A673 (cell line): ENCODE measurements at places on chromosomes 6 and 20. TPM values are rescaled to one million over a fixed set of nuclear protein-coding genes. Genes with fewer than 3 reads are reported as not detected.
A peak's percentile ranks its signal among the peaks of the same experiment; 100 is the strongest.

The FERMT1 gene
- total RNA-seq: 1.3 and 2.0 TPM in 2 replicates

The HLA-DRA gene
- not detected in 2 replicates for total RNA-seq

The MAPK14 gene
- total RNA-seq: 50.8 and 53.3 TPM in 2 replicates

The STX11 gene
- 0.20 and 0.30 TPM in 2 replicates for total RNA-seq

The BIRC7 gene
- total RNA-seq: not detected in 2 replicates

The MRPS18B gene
- total RNA-seq: 70.3 and 70.4 TPM in 2 replicates

The PNPLA1 gene
- 0.20 and 0.26 TPM in 2 replicates for total RNA-seq

The FLRT3 gene
- total RNA-seq: not detected in 2 replicates

The RAB23 gene
- total RNA-seq: 15.3 and 17.8 TPM in 2 replicates

The MAS1 gene
- not detected in 2 replicates for total RNA-seq

The ADAM33 gene
- total RNA-seq: not detected in 2 replicates

The KCNK15 gene
- not detected in 2 replicates for total RNA-seq

The TOP1 gene
- total RNA-seq: 108 and 125 TPM in 2 replicates

The PROKR2 gene
- not detected in 2 replicates for total RNA-seq

The ANKRD66 gene
- total RNA-seq: not detected in 2 replicates

DNA sequence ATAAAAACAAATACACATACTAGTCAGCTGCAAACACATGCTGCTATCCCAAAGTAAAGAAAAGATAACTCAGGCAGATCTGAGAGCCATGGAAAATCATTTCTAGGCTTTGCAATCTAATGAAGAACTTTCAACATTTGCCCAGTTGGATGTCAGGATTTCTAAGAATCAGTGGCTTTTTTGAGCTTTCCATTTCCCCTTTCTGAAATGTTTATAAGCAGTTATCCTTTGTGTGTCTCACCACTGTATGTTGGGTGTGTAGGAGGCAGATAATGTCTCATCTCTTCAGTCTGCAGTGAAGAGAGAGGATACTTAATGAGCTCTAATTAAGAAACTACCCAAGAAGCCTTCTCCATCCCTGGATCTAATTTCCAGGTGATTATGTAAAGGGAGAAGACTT is 43.6 kb downstream of the RGS17 start:
- DNase-seq: no peak

GRCh38 chr6:163640641-163641040 is 226.1 kb downstream of the QKI start:
- no peak for DNase-seq

- DNase-seq: no peak
Measured at GRCh38 chr6:148351309-148351708, 8.7 kb downstream of the SASH1 start.

- DNase-seq: peak; percentile 65
Measured at GRCh38 chr6:56902641-56903464, 52.1 kb upstream of the BEND6 start.

DNA sequence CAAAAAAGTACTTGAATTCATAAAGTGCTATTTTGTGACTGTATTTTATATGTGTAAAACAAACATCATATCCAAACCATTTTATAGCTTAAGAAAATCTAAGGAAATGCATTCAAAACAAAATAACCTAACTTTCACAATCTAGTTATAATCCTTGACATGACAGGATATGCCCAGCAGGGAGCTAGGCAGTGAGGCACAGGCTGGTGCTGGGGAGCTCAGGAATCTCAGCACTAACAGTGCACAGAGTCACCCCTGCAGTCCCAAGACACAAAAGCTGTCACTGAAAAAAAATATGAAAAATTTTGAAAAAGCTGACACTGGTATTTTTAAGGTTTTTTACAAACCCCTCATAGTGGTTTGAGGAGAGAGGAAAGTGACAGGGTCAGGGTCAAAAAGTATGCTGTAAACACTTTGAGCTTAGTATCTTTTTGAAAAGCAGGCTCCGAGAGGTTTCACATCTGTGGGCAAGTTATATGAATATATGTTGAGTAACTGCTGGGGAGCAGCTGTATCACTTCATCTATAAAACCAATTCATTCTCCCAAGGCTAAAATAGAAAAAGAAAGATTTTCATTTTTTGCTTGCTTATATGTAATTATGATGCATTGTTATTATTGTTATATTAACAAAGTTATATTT is 24.1 kb downstream of the LGSN start:
- DNase-seq: peak; percentile 86

DNA sequence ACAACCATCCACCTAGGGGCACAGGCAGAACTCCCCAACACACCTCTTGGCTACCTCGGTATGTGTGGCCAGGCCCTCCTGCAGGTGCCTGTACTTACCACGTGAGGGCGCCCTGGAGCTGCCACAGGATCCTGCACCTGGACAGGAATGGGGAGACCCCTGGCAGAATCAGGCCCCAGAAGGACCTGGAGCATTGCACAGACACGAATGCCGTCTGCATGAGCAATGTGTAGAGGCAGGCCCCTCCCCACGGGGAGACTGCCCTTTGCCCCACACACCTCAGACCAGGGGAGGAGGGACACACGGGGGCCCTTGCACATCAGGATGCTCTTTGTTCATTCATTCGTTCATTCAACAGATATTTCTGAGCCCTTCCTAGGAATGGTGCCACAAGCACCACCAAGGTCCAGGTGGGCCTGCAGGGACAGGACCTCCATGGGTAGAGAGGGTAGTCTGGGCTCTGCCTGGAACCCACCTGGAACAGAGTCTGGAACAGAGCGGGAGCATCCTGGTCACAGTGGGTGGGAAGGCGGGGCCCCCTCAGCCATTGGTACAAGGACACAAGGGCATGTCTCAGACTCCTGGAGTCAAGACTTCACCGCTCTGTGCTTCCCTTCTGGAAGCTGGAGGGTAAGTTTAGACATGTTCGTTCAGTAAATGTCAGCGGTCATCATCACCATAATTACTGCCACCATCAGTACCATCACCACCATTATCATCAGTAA is 32.3 kb downstream of the YTHDF1 start:
- DNase-seq: peak; percentile 45

- DNase-seq: no peak
Measured at GRCh38 chr6:45305546-45305945, 22.6 kb upstream of the RUNX2 start.

DNA sequence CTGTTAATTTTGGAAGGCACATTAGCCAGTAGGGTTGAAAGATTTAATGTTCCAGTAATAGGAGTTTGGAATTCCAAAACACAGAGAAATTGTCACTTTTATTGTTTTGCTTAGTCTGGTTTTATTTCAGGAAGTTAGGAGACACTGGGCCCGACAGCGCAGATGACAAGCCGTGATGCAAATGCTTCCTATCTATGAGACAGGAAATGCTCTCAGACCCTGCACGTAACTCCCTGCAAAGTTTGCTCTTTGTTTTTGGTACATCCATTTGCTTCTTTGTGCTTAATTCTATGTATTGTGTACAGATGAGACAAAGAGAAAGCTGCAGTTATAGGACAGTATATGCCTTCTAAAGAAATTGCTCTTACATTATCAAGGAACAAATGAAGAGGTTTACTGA is 201.6 kb upstream of the SGK1 start:
- peak; percentile 91 for DNase-seq

DNA sequence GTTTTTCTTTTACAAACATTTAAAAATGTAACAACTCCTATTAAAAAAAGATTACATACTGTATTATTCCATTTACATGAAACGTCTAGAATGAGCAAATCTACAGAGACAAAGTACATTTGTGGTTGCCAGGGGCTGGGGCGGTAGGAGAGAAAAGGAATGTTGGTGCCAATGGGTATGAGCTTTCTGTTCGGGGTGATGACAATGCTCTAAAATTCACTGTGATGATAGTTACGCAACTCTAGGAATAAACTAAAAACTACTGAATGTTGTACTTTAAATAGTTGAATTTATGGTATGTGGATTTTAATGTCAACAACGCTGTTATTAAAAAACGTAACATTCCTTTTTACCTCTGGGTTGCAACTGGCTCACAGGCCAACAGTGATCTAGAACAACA is 211.1 kb downstream of the GMDS start:
- no peak for DNase-seq

DNA sequence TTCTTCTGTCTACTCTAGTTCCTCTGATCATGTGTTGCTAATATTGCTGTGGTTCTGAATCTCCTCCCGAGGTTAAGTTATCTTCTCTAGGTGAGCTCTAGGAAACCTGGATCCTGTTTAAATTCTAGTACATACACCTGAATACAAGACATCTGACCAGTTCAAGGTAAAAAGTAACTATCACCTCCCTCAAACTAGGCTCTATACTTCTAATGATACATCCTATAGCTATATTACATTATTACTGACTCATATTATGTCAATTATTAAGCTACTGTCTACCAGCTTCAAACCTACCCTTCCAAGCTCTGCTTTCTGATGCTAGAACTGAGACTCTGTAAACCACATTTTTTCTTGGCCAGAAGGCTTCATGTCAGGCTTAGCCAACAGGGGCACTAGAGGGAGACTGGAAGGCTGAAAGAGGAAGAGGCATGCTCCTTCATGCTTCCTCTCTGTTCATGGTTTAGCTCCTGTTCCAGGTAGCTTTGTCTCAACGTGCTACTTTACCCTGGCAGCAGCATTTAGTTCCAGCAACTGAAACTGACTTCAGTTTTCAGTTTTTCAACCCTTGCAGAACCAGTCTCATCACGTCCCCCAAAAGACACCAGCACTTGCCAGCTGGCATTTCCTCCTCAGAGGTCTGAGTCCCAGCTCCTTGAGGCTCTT is 148.4 kb upstream of the TOP1 start:
- DNase-seq: no peak

GRCh38 chr6:46963626-46964025 is 41.9 kb upstream of the ADGRF5 start:
- no peak for DNase-seq

DNA sequence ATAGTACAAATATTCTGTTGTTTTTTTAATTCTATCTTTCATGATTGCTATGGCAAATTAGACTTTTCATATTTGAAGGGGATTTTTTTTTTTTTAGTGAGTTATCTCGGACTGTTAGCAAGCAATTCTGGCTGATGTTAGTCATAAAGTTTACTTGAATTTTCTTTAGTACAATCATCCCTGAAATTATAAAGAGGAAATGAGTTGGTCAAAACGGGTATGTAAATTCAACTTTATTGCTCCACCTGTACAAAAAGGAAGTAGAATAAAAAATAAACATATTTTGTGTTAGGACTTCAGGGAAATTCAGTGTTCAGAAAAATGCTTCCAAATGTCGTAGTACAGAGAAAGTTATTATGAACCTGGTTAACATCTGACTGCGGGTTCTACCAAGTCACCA is 40.3 kb downstream of the PPP1R14C start:
- DNase-seq: no peak

- DNase-seq: no peak
Measured at GRCh38 chr6:12297363-12298016, 7.3 kb downstream of the EDN1 start.

DNA sequence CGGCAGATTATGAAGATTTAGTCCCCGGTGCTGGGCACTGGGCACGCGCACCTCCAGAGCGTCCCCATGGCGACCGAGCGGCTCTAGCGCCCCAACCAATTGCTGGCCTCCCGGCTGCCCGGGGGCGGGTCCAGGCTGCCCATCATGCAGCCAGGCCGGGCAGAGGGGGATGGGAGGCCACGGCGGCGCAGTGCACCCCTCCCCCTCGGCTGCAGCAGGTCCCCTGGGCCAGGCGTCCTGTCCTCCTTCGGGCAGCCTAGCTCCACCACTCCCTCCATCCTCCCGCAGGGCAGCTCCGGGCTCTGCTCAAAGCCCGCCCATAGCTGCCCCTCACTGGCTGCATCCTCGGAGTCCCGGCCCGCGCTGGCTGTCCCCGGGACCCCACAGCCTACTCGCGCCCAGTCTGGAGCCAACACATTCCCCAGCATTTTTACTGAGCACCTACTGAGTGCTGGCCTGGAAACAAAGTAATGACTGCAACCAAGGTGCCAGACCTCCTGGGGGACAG is 99.4 kb downstream of the ASXL1 start:
- DNase-seq: peak; percentile 52

- no peak for DNase-seq
Measured at GRCh38 chr20:35341366-35342028, 49.3 kb upstream of the FAM83C start.

GRCh38 chr20:31476643-31477215 is 1.6 kb downstream of the REM1 start:
- DNase-seq: no peak

DNA sequence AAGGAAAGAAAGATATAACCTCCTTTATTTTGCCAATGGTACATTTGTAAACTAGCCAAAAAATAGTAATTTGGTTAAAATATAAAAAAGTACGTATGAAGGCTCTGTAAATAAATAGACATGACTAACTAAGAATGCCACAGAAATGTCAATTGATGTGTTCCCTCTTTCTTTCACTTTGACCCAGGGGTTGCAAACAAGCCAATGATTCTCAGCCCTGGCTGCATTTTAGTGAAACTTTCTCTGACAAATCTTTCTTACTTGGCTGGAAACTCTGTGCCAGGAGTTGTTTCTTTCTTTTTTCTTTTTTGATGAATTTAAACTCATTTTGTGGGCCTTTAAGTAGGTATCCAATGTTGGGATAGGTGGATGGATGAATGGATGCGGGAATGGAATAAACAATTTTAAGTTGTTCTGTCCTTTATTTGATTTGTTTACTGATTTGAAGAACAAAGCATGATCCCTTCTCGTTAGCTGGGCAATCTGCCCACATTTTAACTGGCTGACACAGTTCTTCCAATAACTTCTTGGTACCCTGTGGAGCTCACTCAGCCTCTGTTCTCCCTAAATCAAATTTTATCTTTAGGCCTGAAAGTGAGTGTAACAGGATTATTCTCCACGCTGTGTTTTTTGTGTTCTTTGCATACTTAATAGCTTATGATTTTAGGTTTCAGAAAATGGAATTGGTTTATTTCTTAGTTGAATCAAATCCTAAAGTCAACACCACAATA is 58.6 kb upstream of the GCLC start:
- peak; percentile 77 for DNase-seq

DNA sequence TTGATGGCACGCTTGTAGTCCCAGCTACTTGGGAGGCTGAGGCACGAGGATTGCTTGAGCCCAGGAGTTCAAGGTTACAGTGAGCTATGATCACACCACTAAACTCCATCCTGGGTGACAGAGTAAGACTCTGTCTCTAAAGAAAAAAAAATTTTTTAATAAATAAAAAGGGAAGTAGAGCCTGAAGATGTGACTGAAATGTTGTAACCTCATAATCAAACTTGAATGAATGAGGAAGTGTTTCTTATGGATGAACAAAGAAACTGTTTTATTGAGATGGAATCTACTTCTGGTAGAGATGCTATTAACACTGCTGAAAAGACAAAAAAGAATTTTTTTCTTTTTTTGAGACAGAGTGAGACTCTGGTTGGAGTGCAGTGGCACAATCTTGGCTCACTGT is 6.7 kb downstream of the MAK start:
- DNase-seq: no peak

- DNase-seq: no peak
Measured at GRCh38 chr6:24927277-24927955, 8.3 kb downstream of the RIPOR2 start.

DNA sequence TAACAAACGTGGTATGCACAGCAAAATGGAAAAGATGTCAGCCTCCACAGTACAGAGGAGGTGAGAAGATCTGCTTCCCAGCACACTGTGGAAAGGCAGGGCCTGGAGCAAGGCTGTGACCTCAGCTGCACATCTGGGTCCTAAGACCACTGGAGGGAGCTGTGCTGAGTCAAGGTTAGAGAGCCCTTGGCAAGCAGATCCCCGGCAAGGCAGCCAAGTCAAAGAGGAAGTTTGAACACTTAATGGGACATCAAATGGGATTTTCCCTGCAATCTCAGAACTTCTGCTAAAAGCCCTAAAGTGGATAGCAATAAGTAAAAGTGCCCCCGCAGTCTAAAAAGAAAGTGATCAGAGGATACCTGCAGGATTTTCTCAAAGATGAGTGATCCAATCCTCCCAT is 39.5 kb downstream of the UNC5CL start:
- DNase-seq: peak; percentile 22

- no peak for DNase-seq
Measured at GRCh38 chr20:36096435-36096834, 58.1 kb upstream of the EPB41L1 start.

- no peak for DNase-seq
Measured at GRCh38 chr6:106363401-106364138, 3.1 kb downstream of the CRYBG1 start.
